ENCODE measurements at places on chromosomes 6 and 20. TPM values are rescaled to one million over a fixed set of nuclear protein-coding genes. Genes with fewer than 3 reads are reported as not detected.

Gene IMPG1
- polyA plus RNA-seq = 1.6 TPM

GRCh38 chr6:127471379-127472255 is 12.4 kb upstream of the KIAA0408 start:
- DNase-seq = no peak

Gene CD24
- 140 TPM for polyA plus RNA-seq

GRCh38 chr6:119985952-119986736 is 636.6 kb upstream of the MAN1A1 start:
- DNase-seq = no peak

DNA sequence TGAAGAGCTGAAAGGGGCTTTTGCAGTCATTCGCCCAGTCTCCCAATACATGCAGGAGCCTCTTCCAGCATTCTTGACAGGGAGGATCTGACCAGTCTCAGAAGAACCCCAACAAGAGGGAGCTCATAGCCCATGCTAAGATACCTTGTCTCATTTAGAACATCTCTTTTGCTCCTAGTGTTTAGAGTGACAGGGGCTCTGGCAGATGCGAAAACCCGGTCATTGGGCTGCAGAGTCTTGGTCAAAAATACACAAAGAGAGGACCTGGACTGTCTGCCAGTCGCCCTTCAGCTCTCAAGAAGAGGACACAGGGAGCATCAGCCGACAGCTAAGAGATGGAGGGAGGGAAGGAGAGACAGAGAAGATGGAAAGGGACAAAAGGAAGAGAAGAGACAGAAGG is 700 bp downstream of the GUCA1B start:
- DNase-seq = no peak

DNA sequence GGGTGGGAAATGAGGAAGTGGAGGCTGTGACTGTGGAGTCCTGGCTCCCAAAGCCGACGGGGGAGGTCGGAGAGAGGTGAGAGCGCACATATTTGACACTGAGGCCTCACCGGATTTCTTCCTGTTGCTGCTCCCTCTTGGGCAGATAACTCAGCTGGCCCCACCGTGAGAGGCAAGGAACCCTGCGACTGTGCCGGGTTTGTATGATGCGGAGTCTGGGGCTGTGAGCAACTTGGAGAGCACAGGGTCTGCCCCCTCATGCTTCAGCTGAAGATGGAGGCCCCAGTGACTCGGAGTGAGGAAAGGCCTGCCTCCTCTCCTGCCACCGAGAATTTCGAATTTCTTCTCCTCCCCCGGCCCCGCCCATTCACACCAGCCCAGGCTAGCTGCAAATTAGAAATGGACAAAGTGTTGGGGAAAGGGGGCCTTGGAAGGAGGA is 160.6 kb downstream of the GRM4 start:
- no peak for DNase-seq

DNA sequence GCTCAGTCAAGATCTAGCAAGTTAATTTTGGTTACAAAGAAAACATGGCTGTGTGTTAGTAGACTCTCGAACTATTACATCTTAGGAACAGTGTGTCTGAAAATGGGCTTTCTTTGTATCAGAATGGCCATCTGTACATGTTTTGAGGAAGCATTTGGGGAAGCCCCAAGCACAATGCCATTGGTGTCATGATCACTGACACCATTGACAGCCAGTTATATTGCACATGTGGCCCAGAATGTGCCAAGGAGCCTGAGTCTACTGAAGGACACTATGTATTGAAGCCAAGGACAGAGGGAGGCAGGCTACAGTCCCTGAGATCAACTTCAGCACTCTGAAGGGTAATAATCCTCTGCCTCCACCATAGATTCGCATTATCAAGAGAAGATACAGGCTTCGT is 12.6 kb upstream of the FAM50B start:
- no peak for DNase-seq

Gene RAB23
- polyA plus RNA-seq = 24.5 TPM

GRCh38 chr6:97282238-97282725 is 734 bp downstream of the MMS22L start:
- no peak for DNase-seq

All from left lung (tissue), 14 donors.